ENCODE measurements at places on chromosomes 16 and 17.
A peak's percentile ranks its signal among the peaks of the same experiment; 100 is the strongest.

- no peak for DNase-seq
These were observed 5.5 kb upstream of the ZNF771 start for GRCh38 chr16:30401768-30402425.

DNA sequence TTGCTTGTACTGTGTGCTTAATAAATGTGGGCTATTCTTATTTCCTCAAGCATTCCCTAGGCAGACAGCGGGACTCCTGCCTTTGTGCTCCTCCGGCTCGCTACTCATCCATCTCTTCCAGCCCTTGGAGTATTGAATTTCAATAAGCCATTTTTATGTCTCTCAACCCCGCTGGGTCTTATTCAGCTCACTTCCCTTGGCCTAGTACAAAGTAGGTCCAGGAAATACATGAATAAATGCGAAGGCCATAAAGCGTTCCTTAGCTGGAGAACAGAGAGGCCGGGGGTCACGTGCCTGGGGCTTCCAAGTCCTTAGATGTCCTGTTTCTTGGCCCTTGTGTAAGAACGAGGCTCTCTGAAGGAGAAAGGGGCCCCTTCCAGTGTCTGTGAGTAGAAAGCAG lies 236.7 kb upstream of the ASIC2 start:
- no peak for DNase-seq

DNA sequence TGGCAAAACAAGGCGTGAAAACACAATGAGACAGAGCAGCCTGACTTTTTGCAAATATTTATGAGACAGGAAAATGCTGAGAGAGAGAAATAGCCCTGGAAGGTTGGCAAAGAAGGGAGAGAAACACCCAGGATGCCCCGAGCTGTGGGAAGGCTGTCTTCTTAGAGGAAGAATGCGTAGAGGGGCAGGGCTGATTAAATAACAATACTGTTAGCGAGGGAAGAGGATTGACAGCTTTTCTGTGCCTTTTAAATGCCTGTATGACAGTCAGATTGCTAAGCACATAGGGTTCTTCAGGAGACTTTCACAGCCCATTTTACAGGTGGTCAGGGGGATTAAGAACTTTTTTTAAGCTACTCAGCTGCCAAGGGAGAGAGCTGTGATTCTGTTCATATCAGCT lies 219.2 kb downstream of the SHISA9 start:
- DNase-seq = no peak

DNA sequence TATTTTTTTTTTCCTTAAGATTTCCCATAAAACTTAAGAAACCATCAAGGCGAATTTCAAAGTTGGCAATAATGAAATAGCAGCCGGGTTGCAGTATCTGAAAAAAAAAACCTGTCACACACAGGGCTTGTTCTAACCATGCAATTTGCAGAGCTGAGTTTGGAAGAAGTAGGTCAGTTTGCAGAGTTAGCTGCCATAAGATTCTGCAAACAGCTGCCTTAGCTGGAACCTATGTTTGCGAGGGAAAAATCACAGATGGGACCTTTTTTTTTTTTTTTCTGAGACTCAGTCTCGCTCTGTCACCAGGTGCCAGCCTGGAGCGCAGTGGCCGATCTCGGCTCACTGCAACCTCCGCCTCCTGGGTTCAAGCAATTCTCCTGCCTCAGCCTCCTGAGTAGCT lies 98.5 kb upstream of the HS3ST4 start:
- no peak for DNase-seq

DNA sequence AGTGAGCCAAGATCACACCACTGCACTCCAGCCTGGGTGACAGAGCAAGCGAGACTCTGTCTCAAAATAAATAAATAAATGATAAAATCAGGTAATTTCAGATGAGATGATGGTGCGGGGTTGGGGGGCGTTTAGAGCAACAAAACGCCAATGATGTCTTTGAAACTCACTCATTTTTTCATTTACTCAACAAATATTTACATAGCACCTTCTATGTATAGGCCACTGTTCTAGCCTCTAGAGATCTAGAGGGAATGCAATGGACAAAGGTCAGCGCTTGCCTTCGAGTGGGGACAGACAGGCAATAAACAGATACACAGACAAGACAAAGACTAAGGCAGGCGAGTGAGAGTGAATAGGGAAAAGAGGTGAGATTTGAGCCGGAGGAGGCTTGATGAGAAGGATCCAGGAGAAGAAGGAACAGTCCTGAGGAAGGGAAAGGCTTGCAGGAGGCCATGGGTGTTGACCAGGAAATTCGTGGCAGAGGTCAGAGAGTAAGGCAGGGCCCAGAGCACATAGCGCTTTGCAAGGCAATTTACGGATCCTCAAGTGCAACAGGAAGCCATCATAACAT lies 14.1 kb downstream of the ALDH3A1 start:
- DNase-seq = no peak

DNA sequence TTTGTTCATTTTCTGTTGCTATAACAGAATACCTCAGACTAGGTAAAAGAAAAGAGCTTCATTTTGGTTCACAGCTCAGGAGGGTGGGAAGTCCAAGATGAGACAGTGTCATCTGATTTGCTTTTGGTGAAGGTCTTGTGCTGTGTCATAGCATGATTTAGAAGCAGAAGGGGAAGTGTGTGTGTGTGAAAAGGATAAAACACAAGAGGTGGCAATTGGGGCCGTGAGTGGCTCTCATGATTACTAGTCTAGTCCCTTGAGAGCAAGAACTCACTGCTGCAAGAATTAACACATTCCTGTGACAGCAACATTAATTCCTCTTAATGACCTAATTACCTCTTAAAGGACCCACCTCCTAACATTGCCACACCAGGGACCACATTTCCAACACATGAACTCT lies 8.3 kb downstream of the SLC35G3 start:
- no peak for DNase-seq

DNA sequence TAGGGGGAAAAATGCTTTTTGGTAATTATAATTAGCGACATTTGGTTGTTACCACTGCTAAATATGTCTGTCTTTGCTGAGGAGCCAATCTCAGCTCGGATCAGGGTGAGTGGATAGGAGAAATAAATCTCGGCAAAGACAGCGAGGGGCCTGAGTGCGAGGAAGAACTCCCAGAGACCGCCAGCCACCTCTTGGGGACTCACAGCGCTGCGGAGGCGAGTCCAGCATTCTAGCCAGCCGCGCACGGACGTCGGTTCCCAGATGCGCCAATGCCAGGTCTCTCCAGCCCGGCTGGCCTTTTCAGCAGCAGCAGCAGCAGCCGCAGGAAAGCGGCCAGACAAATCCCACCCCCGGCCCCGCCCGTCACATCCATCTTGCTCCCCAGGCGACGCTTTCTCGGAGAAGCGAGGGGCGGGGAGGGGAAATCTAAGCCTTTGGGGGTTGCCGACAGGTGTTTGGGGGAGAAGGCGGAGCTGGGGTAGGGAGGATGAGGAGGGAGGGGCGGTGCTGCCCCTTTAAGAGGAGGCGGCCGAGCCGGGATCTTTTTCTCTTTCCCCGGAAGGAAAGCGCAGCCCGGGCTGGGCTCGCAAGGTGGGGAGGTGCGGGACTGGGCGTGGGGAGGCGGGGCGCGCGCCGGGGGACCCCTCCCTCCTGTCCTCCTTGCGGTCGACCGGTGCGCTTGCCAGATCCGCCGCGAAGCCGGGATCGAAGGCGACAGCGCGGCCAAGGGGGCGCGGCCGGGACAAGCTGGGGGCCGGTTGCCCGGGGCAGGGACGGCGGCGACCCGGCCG lies at the start of gene ITGA3:
Gene ITGA3 (plus strand): TSS at position 685 of the 791 bp plus-strand sequence. CDS start 330 bp downstream, outside the sequence.
- DNase-seq = peak; percentile 88

All from GM03348 (cell line).